ENCODE measurements at places on chromosomes 7 and 10. TPM values are rescaled to one million over a fixed set of nuclear protein-coding genes. Genes with fewer than 3 reads are reported as not detected.

The ENTPD1 gene
- 32.2 TPM for total RNA-seq

- DNase-seq: no peak
These were observed 18.5 kb upstream of the NPFFR1 start for GRCh38 chr10:70302292-70302691.

- DNase-seq: peak; percentile 92
These were observed 62.2 kb downstream of the CCDC71L start for GRCh38 chr7:106598663-106599342.

DNA sequence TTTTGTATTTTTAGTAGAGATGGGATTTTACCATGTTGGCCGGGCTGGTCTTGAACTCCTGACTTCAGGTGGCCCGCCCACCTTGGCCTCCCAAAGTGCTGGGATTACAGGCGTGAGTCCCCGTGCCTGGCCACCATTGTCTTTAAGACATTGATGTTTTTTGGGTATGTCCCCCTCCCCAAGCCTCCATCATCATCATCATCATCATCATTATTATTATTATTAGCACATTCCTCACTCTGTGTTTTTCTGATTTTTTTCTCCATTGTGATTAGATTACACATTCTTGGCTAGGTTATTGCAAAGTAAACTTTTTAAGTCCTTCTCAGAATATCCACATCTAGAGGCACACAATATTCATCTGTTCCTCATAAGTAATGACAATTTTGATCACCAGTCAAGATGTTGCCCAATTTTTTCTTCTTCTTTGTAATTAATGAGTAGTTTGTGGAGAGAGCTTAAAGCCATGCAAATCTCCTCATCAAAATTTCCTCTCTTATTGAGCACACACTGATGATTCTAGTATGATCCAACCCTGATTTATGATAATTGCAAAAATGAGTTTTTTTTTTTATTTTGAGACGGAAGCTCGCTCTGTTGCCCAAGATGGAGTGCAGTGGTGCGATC lies 47.5 kb downstream of the EPC1 start:
- no peak for DNase-seq

- DNase-seq: no peak
These were observed 198.8 kb downstream of the TNS3 start for GRCh38 chr7:47383072-47383471.

All from dermis blood vessel endothelial cell (primary cell).